ENCODE measurements at places on chromosomes 13 and 19.

DNA sequence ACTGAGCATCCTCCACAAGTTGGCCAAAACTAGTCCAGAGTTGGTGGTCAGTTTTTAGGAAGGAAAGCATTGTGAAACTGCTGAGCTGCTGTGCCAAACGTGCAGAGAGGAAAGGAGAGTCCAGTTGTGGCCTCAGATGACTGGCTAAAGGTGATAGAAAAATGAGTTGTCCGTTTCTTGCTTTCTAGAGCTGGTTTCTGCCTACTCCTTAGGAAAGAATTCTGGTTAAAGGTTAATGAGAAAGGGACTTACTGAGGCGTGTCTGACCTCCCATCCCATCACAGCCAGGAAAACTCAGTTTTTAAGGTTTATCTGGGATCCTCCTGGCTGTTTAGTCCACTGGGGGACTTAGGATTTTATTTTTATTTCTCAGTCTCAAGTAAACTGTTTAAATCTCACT is 1186.3 kb downstream of the UQCRFS1 start:
- DNase-seq, result no peak

DNA sequence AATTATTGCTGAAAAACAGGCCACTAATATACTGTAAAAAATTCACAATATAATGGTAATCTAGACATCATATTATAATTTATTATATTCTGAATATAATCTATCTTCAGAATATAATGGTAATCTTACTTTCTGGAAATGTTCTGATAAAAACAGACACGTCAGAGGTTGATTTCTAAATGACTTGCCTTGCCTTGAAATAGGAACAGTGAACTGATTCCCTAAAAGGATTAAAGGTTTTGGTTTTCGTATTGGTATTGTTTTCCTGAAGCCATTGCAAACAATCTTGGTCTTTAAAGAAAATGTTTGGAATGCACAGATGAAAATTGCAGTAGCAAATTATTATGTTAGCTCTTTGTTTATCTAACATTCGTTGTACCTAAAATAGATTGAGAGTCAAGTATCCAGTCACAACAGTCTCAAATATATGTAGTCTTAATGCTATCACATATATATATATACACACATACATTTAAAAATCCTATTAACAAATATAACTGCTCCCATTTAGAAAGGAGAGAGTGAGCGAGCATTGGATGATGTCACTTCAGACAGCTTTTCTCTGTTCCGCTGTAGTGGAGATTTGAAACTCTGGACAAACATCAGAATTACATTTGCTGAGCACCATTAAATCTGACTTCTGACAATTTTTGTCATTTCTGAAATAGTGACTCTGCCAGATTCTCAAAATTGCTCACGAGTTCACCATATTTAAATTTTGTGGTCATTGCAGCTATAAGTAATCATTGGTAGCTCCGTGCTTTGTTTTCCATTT is 1.7 kb downstream of the ITM2B start:
- peak; percentile 13 for DNase-seq

GRCh38 chr19:18224525-18225354 is 1.5 kb downstream of the PDE4C start:
- peak; percentile 98 for DNase-seq

DNA sequence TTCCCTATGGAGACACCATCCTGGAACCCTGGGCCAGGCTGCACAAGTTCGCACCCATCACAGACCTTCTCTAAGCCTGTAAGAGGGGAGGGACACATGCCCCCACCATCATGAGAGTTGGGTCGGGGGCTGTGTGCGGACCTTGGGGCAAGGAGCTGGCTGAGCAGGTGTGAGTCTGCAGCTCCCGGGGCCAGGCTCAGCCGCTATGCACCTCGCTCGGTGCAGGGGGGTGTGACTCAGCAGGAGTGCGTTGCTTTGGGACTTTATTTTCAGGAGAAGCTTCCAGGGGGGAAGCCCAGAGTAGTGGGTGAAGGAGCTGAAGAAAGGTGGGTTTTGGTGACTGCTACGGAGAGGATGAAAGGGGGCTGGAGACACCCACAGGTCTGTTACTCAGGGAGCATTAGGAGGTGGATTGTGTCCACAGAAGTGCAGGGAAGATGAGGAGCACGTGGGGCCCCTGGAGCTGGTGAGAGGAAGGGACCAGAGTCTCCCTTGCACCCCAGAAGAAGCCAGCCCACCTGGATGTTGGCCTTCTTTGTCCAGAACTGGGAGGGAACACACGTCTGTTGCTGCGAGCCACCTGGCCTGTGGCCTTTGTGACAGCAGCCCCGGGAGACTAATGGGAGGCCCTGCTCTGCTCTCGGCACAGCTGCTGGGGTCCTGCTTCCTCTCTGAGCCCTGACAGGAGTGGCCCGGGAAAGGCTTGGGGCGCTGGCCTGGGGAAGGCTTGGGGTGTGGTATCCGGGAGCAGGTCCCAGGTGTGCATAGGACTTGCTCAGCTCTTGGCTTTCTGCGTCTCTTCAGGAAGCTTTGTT is 162.6 kb downstream of the TEX29 start:
- no peak for DNase-seq

GRCh38 chr13:112877539-112877938 is 91.5 kb upstream of the MCF2L start:
- no peak for DNase-seq
